Retina (tissue), 1 donor: ENCODE measurements at places on chromosomes 7 and 10.

GRCh38 chr7:68183176-68183575 is 1186.5 kb downstream of the TYW1 start:
- DNase-seq = no peak

- DNase-seq = no peak
Observed at GRCh38 chr10:95176101-95176500, 17.9 kb upstream of the ACSM6 start.

DNA sequence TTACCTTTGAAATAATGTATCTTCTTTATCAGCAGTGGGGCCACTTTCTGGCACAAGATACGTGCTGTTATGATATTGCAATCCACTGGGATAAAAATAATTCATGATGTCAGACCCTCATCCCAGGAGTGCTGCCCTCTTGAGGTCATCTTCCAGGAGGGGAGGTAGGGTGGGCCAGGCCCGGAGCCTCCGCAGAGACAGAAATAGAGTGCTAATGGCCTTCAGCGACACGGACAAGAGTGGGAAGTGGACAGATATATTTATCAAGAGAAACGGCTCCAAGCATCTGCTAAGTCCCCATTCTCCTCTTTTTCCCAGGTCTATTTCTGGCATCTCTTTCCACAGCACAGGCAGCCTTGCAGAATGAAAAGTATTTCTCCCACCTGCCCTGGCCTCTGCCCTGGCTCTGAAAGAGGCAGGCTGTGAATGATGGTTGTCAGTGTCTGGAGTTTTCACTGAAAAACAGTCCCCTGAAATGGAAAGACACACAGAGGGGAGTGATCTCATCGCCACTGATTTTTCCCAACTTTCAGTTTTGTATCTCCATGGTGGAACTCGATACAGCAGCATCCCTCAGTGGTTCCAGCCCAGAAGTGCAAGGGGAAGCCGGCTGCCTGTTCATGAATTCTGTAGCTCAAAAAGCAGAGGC is 251.7 kb upstream of the MYO3A start:
- peak; percentile 42 for DNase-seq

GRCh38 chr7:28395831-28396230 is 16.5 kb upstream of the CREB5 start:
- DNase-seq = no peak

GRCh38 chr7:31890766-31891165 is 179.4 kb downstream of the PDE1C start:
- DNase-seq = no peak

DNA sequence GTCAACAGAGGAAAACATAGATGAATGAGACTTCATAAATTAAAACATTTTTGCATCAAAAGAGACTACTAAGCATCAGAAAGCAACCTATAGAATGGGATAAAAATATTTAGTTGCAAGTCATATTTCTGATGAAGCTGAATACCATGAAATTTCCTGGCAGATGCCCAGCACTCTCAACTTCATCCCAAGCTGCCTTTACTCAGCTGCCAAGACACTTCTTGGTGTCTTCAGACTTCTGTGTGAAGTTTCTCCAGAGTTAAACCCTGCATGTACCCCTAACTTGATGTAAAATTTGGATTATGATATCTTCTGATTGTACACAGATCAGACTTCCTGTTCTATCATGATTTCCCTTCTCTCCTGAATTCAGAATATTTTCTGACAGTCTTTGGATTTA is 73.2 kb downstream of the AKR1C4 start:
- DNase-seq = no peak

GRCh38 chr10:48883701-48884100 is 55.9 kb downstream of the LRRC18 start:
- DNase-seq = no peak

- DNase-seq = peak; percentile 54
Observed at GRCh38 chr7:3300221-3300650, 816 bp upstream of the SDK1 start.

DNA sequence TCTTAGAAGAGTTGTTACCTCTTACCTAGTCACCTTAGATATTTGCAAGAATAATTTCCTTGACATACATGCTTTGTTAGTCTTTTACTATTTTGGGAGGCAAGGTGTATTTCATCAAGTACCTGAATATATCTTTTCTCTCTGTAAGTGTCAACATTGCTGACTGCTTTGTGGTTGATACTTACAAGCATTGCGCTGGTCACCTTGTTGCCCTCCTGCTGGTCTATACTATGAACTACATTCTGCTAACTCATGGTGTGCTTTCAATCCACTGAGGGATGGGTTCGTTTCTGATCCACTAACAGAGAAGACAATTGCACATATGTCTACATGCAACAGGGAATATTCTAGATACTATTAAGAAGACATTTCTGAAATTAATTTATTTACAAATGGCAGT is 837.8 kb upstream of the COBL start:
- DNase-seq = no peak

DNA sequence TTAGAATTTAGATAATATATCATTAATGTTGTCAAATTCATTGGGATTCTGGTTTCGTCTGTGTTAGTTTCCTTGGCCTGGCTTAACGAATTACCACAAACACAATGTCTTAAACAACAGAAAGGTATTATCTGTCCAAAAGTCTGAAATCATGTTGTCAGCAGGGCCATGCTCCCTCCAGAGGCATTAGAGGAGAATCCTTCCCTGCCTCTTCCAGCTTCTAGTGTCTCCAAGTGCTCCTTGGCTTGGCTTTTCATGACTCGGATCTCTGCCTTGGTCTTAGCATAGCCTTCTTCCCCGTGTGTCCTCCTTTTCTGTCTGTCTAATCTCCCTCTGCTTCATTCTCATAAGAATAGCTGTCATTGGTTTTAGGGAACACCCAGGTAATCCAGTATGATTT is 482.5 kb downstream of the SEMA3D start:
- no peak for DNase-seq

GRCh38 chr10:121593281-121594075 is 4.8 kb downstream of the FGFR2 start:
- DNase-seq = no peak

DNA sequence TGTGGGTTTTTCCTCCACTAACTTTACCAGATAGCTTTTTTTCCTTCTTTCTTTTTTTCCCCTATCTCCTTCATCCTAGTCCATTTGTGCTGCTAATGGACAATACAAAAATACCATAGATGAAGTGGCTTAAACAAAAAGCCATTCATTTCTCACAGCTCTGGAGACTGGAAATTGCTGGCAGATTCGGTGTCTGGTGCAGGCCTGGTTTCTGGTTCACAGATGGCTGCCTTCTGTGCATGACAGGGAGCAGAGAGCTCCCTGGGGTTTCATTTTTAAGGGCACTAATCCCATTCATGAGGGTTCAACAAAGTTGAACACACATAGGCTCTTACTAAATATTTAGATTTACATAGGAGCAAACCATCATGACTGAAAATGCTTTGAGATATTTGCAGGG is 467.4 kb downstream of the TYW1 start:
- no peak for DNase-seq

DNA sequence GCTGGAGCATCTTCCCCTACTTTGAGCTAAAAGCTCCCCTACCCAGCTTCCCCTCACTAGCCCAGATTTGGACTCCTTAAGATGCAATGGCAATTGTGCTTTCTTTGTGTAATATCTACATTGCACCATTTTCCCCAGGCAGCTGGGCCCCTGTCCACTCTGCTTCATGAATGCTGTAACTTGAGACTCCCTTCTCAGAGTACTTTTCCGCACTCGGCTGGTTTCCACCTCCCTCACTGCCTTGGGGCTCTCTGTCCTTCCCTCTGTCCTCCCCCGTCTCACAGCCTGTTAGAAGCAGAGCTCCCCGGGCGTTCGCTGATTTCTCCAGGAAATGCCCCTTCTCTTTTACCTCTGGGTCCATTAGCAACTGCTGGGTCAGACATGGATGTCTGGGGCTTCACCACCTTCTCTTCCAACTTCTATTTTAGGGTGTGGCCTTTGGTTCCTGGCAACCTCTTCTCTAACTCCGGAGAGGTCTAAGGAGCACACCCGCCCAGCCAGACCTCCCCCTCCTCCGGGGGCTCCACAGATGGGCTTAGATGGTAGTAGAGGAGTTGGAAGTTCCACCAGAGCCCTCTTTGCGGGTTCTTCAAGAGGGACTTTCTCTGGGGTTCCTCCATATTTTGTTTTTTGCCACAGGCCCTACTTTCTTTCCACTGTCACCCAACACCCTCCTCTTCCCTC is 2.9 kb upstream of the TMEM72 start:
- DNase-seq = no peak

DNA sequence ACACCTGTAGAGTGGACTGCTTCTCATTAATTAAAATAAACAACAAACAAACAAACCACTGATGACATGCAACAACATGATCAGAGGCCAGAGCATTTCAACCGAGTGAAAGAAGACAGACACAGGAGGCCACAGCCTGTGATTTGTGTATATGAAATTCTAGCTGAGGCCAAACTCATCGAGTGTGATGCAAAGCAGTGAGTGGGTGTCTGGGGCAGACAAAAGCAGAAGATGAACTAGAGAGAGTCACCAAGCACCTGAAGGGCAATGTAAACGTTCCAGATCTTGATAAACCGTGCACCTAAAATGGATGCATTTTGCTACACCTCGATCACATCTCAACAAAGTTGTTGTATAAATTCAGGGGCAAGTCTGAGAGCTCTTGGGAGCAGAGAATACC is 108.4 kb downstream of the KLF6 start:
- DNase-seq = no peak

- DNase-seq = no peak
Observed at GRCh38 chr7:116988363-116988989, 35.2 kb downstream of the ST7 start.

DNA sequence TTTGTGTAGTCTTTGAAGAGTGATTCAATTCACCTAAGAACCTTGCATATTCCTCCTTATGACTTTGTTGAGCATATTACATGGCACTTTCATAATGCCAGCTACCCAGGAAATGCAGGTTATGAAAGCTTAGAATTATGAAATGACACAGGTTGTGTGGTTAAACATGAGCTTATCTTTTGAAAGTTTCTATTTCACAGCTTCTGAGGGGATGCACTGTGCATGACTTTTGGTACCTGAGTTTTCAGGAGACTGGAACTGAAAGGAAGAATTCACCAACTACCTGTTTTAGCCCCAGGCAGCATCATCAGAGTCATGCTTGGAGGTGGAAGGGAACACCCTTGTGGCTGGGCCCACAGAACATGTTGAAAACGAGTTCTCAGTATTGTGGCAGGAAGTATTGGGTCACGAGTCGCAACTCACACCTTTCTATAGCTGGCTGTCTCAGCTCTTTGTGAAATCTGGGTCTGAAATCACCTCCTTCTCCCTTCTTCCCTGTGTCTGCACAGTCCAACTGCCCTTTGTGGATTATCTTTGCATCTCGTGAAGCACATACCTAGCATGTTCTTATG is 228.2 kb downstream of the PTEN start:
- no peak for DNase-seq

GRCh38 chr10:4656576-4657194 is 169.3 kb upstream of the AKR1E2 start:
- DNase-seq = peak; percentile 43

DNA sequence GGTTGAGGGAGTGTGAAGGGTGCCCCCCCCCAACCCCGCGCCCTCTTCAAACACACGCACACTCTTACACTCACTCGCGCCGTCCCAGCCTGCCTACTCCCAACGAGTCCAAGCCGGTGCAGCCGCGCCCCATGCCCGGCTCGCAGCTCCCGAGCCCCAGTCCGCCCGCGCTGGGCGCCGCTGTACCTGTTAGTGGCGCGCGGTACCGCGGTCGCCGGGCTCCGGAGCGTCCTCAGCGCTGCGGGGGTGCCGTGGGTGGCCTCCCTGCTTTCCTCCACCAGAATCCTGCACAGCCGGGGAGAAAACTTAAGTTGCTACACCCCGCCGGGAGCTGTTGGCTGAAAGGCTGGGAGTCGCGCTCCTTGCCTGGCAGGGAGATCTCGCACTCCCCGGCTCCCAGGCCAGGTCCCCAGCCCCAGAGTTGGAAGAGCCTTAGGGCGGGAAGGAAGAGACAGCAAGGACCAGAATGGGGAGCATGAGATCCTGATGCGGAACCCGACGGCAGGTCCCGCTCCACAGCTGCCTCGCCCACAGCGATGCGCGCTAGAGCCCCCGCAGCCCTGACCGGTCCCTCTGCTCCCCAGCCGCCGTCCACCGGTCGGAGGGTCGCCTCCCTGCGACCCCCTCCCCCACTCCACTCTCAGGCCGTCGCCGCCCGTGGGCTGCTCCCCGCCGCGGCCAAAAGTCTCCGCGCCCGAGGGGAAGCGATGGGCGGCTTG is 863 bp downstream of the ST8SIA6 start:
- DNase-seq = peak; percentile 82

- DNase-seq = peak; percentile 49
Observed at GRCh38 chr10:17737027-17737965, 14.7 kb upstream of the TMEM236 start.

GRCh38 chr10:129471447-129472175 is 4.6 kb downstream of the MGMT start:
- no peak for DNase-seq

GRCh38 chr10:95266674-95267095 is 24.1 kb downstream of the PDLIM1 start:
- DNase-seq = no peak

- no peak for DNase-seq
Observed at GRCh38 chr10:23966504-23967051, 242.4 kb upstream of the KIAA1217 start.

- DNase-seq = peak; percentile 16
Observed at GRCh38 chr7:35268953-35269352, 15.1 kb upstream of the TBX20 start.

GRCh38 chr10:44398271-44398670 is 13.4 kb upstream of the CXCL12 start:
- peak; percentile 16 for DNase-seq

DNA sequence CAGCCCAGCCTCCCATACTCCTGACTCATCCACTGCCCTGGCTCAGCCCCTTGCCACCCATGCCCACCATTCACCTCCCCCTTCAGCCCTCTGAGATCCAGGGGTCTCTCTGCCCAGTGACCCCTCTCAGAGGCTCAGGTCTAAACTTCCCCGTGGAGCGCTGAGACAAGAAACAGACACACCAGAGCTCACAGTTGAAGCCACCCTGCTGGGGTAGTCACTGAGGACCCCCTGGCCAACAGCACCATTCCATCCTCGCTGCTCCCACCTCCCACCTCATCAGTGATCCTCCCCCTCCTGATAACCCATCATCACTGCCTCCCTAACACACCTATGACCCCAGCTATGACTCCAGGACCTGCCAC is 100.7 kb downstream of the GRID1 start:
- DNase-seq = no peak

DNA sequence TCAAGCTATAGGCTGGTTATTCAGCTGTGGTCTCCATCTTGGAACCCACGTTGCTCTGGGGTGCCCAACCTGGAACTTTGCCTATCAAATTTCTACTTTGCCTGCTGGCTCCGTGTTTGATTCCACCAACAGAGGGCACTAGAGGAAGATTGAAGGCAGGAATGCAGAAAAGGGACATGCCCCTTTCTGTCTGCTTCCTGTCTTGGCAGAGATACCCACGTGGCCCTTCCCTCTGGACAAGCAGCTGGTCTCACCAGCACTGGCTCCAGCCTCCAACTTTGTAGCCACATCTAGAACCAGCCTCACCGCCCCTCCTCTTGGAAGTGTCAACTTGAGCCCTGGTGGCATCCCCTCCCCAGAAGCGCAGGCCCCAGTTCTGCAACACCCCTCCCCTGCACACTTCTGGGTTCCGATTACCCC is 52.1 kb upstream of the ZNF438 start:
- peak; percentile 28 for DNase-seq

- DNase-seq = peak; percentile 22
Observed at GRCh38 chr7:36037121-36037662, 115.9 kb upstream of the EEPD1 start.
